KG1 (cell line): ENCODE measurements at places on chromosomes 2 and 18.

DNA sequence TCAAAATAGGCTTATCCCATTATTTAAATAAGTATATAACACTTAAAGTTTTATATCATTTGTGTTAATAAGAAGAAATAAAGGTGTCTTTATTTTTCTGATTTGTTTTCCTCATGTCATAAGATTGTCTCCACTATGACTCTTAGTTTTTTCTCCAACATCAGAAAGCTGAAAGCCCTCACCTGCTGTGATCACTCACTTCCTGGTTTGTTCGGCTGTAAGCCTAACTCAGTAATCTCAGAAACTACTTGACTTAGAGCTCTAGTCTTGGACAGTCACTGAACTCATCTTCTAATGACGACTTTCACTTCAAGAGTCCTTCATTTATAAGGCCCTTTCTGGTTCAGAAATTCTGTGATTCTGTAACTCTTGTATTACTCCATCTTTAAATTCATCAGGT, 311.0 kb downstream of the ZEB2 start:
- DNase-seq = no peak

GRCh38 chr2:127637725-127638252, 8.2 kb upstream of the GPR17 start:
- no peak for DNase-seq

DNA sequence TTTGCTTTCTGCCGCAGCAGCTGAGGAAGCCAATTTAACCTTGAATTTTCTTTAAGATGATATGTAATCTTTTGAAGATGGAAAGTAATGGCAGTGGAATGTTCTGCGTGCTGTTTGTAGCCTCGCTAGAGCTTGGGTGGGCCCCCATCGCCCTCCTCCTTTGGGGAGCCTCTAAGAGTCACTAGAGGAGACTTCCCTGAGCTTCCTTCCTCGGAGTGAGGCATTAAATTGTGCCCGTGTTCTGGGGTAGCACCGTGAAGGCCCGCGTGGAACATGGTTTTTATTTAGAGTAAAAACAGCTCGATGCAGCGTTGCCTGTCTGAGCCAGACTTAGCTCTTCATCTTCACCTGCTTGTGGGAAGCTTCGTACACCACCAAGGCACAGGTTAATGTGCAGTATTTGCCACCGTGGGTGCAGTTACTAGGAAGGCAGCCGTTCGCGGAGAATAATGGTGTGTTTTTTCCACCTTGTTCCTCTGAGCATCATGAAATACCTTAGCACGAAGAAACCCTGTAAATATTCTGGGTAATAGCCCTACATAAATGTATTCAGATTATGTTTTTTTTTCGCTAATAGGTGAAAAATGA, 38.5 kb downstream of the NCK2 start:
- no peak for DNase-seq

DNA sequence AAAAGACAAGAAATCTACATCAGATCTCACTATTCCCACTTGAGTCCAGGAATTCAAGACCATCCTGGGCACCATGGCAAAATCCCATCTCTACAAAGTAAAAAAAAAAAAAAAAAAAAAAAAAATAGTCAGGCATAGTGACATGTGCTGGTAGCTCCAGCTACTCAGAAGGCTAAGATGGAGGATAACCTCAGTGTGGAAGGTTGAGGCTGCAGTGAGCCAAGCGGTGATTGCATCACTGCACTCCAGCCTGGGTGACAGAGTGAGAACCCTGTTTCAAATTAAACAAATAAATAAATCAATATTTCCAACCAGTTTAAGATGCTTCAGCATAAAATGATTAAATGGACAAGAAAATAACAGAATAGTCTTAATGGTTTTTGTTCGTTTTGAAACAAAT, 197.4 kb downstream of the DSEL start:
- DNase-seq = no peak

- DNase-seq = no peak
These were observed 974.8 kb upstream of the POU3F3 start for GRCh38 chr2:103879101-103879500.
